ENCODE measurements at places on chromosomes 12 and 14.

- no peak for DNase-seq
Observed at GRCh38 chr12:107929436-107929835, 154.9 kb downstream of the ASCL4 start.

DNA sequence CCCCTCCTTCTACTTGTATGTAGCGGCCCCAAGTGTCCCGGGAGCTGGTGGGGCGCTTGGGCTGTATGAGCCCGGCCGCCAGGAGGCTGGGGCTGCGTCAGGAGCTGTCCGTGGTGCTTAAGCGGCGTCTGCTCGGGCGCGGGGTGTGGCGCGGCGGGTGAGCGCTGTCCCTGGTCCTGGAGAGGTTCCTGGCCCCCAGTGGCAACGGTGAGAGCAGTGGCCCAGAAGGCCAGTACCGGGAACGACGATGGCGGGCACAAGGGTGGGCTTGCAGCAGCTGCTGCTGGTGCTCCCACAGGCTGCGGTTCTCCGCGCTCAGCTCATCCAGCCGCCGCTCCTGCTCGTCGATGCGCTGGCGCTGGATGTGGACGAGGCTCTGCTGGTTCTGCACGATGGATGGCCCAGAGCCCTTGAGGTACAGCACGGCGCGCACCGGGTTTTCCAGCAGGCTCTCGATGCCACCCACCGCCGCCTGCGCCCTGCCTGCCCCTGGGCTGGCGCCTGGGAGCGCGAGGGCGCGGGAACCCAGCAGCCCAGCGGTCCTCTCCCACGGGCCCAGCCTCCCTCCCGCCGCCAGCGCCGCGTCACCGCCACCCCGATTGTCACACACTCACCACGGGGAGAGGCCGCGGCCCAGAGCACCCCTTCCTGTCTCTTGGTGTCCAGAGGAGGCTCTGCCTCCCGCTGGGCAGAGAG, 41.9 kb upstream of the FKBP4 start:
- DNase-seq: peak; percentile 68

DNA sequence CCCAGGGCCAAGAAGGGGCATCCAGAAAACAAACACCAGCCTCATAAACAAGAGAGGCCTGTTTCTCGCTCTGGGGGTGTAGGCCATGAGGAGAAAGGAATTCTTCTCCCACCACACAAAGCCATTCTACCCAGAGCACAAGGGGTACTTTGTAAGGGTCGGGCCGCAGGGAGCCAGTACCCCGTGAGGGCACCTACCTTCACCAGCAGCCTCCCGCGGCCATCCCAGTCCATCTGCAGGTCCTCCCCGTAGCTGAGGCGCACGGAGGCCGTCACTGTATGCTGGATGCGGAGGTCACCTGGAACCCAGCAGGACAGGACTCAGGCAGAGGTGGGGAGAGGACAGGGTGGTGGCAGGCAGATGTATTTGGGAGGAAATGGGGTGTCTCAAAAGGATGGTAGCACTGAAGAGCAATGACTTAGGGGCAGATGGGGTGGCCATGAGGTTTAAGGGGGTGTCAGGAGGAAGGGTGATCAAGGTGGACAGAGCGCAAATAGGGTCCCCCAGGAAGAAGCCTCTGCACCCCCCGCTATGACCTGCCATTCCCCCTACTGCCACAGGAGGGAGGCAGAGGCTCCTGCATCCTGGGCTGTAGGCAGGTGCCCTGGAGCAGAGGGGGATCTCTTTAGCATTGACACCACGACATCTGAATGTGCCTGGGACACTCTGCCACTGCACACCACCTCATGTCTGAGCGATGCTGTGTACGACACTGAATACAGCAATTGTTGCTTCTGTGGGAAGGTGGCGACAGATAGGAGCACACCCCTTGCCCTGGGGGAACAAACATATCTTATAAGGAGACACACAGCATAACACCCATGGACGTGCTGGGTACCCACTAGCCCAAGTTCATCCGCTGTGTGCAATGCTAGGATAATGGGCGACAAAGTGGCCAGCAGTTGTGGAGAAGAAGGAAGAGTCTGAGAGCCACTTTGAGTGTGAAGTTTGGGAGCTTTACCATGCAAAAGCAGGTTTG, 61.4 kb downstream of the VWF start:
- DNase-seq: peak; percentile 39

- DNase-seq: no peak
Observed at GRCh38 chr12:45235087-45236025, 19.5 kb downstream of the ANO6 start.

DNA sequence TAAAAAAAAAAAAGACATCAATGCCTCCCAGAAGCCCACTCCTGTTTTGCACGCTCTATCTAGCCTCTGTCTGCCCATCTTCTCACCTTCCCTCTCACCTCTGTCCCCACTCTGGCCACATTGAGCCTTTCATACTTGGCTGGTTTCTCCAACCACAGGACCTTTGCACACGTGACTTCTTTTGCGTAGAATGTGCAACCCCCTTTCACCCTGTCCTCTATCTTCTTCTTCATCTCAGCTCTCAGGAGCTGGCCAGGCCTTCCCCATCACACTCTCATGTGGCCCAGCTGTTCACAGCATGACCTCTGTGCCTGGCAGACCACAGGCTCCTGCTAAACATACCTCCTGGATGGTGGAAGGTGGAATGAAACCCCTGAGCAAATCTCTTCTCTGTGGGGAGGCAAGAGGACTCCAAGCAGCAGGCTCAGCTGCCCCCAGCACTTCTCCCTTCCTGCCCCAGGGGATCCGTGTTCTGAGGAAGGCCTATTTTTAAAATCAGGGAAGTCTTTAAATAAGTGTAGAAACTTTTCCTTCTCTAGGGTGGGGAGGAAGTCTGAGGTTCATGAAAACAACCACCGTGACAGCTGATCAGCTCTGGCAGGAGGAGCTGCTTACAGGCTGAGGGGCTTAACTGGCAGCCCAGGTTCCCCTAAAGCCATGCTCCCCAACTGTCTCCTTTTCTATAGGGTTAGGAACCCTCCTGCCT, 11.6 kb downstream of the HVCN1 start:
- DNase-seq: no peak

GRCh38 chr14:99015833-99016232, 256.2 kb downstream of the BCL11B start:
- DNase-seq: no peak

- DNase-seq: no peak
Observed at GRCh38 chr14:34837801-34838322, 37.3 kb downstream of the BAZ1A start.

- no peak for DNase-seq
Observed at GRCh38 chr12:51218607-51219161, 822 bp upstream of the POU6F1 start.

GRCh38 chr14:35399083-35399937, 5.2 kb downstream of the NFKBIA start:
- DNase-seq: no peak

- no peak for DNase-seq
Observed at GRCh38 chr12:31714406-31715271, 14.2 kb downstream of the AMN1 start.

DNA sequence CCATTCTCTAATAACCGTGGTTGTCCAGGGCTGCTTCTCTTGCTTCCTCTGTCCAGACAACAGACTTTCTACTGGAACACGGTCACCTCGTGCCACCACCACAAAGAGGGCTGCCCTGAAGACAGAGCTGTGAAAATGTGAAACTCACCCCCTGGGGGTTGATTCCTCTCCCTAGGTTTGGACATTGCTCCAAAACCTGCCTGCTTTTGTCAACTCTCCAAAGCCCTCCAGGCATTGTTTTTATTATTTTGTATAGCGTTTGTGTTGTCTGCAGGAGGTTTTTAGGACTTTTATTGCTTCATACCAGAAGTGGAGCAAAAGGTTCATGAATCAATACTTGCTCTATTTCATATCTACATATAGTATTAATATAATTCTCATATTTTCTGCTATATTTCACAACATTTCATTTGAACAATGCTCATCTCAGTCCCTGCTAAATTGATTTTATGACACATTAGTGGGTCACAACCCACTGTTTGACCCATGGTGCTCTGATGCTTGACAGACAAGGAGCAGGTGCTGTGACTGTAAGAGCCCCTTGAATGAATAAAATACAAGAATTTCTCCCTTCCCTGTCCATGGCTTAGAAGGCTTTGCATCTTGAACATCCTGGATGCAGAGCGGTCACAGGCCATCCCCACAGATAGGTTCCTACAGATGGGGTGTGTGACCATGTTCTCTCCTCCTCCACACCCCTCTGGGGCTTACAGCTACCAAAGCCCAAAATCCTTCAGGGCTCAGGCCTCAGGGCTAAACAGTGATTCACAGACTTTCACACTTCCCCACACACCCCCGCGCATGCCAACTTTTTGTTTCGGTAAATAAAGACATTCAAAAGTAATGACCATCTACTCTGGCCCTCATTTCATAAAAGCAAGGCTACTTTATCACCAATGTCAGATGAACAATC, 20.6 kb upstream of the EML1 start:
- no peak for DNase-seq

GRCh38 chr14:63032076-63032475, 13.2 kb downstream of the KCNH5 start:
- no peak for DNase-seq

DNA sequence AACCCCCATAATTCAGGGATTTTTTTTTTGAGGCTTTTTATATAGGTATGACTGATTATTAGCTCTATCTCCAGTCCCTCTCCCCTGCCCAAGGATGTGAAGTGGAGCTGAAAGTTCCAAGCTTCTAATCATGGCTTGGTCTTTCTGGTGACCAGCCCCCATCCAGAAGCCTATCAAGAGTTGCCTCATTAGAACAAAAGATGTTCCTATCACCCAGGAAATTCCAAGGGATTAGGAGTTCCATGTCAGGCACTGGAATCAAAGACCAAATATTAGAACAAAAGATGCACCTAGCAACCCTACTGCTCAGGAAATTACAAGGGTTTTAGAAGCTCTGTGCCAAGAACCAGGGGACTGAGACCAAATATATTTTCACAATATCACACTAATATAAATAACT, 29.9 kb downstream of the LRP6 start:
- no peak for DNase-seq

DNA sequence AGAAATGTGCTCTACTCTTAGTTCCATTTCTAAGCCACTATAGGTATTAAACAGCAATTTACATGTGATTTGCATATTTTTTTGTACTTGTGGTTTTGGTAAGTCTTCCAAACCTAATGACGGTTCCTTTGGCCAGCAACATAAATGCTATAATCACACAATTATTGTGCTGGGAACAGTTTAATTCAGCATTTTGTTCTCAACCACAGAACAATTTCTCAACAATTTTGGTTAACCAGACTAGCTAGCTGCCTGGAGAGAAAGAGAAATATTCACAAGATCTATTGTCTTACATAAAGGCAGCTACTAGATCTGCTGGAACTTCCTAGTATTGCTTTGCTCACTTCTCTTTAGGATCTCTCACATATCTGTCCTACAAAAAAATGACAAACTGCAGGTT, 265.3 kb downstream of the SOX5 start:
- no peak for DNase-seq
